SK-N-SH (cell line): ENCODE measurements at places on chromosomes 1 and 21.
A peak's percentile ranks its signal among the peaks of the same experiment; 100 is the strongest.

DNA sequence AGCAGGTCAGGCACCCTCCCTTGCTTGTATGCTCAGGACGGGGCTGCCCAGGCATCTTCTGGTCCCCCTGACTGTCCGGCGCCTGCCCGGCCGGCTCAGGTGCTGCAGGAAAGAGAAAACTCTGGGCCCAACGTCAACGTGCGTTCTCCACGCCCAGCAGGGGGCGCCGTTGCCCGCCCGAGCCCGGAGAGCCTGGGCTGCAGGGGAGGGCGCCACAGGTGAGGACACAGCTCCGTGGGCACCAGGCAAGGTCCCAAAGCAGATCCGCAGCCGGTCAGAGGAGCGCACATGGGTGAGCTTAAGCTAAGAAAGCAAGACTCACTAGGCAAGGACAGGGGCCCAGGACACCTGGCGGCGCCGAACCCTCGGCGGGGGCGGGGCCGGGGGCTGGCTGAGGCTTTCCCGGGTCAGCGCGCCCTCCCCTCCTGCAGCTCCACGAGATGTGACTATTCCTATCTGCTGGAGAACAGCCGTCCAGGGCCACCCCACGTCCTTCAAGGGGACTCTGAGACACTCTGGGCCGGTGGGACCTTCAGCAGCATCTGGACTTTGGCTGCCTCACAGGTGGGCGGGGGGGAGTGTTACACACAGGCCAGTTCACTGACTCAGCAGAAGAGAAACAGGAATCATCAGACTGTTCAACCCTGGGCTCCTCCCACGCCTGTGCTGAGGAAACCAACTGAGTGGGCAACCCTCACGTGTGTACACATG lies 29.3 kb downstream of the KRTAP10-1 start:
- peak; percentile 83 for DNase-seq

DNA sequence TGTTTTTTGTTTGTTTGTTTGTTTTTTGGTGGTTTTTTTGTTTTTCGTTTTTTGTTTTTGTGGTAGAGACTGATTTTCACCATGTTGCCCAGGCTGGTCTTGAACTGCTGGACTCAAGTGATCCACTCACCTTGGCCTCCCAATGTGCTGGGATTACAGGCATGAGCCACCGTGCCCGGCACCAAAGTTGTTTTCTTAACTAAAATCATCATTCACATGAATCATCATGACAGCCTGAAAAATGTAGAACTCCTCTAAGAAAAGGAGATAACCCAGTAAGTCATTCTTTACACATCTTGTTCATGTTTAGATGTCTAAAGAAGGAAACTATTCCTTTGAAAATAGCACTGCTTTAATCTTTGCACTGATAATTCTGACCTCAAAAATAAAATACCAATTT lies 37.5 kb downstream of the DISP1 start:
- DNase-seq = no peak

- DNase-seq = peak; percentile 74
These were observed 546 bp downstream of the ELOVL1 start for GRCh38 chr1:43367026-43367903.

- no peak for DNase-seq
These were observed 27.3 kb upstream of the LRRC52 start for GRCh38 chr1:165516469-165516868.

GRCh38 chr1:232435729-232436128 lies 194.2 kb downstream of the SIPA1L2 start:
- no peak for DNase-seq

DNA sequence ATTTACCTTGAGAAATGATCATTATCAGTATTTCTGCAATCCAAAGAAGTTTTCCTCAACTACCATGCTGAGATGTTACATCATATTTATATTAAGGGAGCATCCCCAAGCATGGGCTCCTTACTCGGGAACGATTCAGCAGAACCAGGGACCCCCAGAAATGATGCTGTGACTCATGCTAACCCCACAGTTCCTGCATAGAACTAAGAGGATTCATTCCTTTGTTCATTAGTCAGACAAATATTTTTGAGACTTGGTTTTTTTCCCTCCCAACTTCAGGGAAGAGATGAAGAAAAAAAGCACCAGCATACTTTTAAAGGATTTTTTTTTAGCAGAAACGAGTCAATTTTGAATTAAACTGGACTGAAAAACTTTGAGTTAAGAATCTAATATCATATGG lies 49.2 kb upstream of the COL24A1 start:
- DNase-seq = no peak

DNA sequence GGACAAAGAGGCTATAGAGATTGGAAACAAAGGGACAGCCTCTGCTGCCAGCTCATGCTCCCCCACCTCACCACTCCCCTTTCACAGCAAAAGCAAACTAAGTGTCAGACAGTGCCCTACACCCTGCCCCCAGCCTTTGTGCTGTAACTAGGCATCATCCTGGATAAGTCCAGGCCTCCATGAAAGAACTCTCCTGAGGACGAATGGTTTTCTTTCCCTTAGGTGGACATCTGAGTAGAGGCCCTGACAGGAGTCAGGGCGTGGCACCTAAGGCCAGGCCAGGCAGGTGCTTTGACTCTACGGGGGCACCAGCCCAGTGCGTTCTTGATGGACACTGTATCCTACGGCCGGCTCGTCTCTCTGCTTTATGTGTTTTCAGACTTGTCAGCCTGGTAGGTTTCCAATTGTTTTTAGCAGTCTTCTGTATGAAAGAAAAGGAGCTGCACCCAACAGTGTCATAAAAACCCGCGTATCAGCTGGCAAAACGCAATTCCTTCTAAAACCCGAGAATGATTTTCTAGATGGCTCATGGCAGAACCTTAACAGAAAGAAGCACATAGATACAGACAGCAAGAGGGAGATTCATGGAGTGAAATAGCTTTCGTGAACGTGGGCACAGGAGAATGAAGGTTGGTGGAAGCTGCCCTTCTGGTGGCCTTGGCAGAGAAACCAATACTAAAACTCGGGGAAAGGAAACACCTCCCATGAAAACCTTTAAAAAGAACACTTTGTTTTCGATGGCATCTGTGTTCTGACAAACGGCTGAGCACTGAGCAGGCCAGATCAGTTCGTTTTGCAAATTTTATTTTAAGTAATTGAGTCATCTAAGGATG lies 51.7 kb upstream of the AJAP1 start:
- no peak for DNase-seq
